ENCODE measurements at places on chromosomes 12 and 14. TPM values are rescaled to one million over a fixed set of nuclear protein-coding genes. Genes with fewer than 3 reads are reported as not detected.

The HCAR2 gene
- not detected for total RNA-seq

The IGFBP6 gene
- total RNA-seq, result 1.3 TPM

GRCh38 chr12:115620816-115621215 lies 656.7 kb downstream of the MED13L start:
- H3K36me3 ChIP-seq, result no peaks in the 10 kb centered on the region
- peaks cover 2% of the 10 kb centered on the region for H3K27me3 ChIP-seq
- no peak overlapping the region for H3K4me3 ChIP-seq
- no peaks in the 10 kb centered on the region for H3K4me1 ChIP-seq

DNA sequence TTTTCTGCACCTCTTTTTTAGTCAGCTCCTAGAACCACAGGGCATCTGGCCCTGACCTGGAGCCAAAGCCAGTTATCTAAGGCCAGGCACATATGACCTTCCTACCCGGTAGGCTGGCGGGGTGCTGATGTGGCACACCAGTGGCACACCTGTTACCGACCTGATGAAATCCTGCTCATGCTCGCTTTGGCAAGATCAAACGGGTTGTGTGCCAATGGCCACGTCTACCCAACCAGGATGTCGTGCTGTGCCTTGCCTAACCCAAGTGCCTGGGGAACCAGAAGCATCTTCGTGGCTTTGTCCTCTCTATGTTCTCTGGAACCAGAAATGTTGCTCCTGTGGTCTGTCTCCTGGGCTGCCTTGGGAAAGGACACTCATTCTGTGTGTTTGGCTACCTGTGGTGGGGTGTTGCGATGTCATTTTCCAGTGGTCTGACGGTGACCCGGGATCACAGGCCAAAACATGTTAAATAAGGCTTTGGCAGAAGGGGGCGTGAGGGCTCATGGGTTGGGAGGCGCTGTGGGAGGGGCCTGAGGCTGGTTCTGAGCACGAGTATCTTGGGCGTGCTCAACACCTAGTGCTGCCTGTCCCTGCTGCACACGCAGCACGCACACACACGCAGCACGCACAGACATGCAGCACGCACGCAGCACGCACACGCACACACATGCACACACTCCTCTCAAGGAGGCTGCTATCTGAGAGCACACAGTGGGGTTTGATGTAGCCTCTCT lies 27.9 kb downstream of the CCNK start:
- no peak overlapping the region for H3K4me3 ChIP-seq
- H3K27ac ChIP-seq, result no peak overlapping the region
- H3K36me3 ChIP-seq, result peaks cover 30% of the 10 kb centered on the region
- no peak for DNase-seq

DNA sequence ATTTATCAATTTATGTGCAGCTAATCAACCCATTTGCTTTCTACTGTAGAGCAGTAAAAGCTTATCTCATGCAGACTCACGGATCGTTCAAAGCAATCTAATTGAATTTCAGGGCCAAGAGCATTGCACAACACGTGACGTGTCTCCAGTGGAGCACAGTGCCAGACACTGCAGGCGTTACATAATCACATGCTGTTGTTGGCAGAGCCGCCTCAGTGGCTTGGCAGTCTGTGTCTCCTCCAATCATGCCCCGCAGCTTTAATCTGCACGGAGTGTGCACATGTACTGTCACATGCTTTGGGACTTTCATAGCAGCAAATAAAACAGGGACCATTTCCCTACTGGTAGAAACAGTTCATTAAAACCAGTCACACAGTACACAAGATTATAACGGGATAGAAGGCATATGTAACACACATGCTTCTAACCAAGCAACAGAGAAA lies 309.3 kb downstream of the ITPR2 start:
- no peak overlapping the region for H3K27ac ChIP-seq
- peaks cover 10% of the 10 kb centered on the region for H3K4me1 ChIP-seq
- H3K36me3 ChIP-seq, result peaks cover 36% of the 10 kb centered on the region
- no peak overlapping the region for H3K4me3 ChIP-seq
- H3K27me3 ChIP-seq, result no peaks in the 10 kb centered on the region
- no peak for DNase-seq

- H3K27me3 ChIP-seq, result no peaks in the 10 kb centered on the region
- H3K4me3 ChIP-seq, result no peak overlapping the region
- H3K36me3 ChIP-seq, result peaks cover 21% of the 10 kb centered on the region
- peak; percentile 36 for DNase-seq
- no peak overlapping the region for H3K27ac ChIP-seq
These were observed 213.5 kb upstream of the SLC38A2 start for GRCh38 chr12:46585854-46586621.

- peaks cover 20% of the 10 kb centered on the region for H3K27me3 ChIP-seq
- DNase-seq, result peak; percentile 61
- H3K4me1 ChIP-seq, result peaks cover 27% of the 10 kb centered on the region
- H3K36me3 ChIP-seq, result no peaks in the 10 kb centered on the region
These were observed 430 bp downstream of the SLC41A2 start for GRCh38 chr12:104957719-104958000.

- H3K27me3 ChIP-seq, result no peaks in the 10 kb centered on the region
- no peak for DNase-seq
- no peak overlapping the region for H3K4me3 ChIP-seq
- no peak overlapping the region for H3K27ac ChIP-seq
- peaks cover 6% of the 10 kb centered on the region for H3K4me1 ChIP-seq
These were observed 29.7 kb downstream of the ERH start for GRCh38 chr14:69368381-69368780.

Measured in activated CD4-positive, alpha-beta T cell treated with anti-CD3 and anti-CD28 coated beads for 36 hours (primary cell).